ENCODE measurements at places on chromosomes 3 and 15.

GRCh38 chr3:159861369-159861987 is 127.2 kb upstream of the IL12A start:
- DNase-seq, result no peak

- DNase-seq, result no peak
Observed at GRCh38 chr3:152177757-152178156, 91.0 kb upstream of the MBNL1 start.

DNA sequence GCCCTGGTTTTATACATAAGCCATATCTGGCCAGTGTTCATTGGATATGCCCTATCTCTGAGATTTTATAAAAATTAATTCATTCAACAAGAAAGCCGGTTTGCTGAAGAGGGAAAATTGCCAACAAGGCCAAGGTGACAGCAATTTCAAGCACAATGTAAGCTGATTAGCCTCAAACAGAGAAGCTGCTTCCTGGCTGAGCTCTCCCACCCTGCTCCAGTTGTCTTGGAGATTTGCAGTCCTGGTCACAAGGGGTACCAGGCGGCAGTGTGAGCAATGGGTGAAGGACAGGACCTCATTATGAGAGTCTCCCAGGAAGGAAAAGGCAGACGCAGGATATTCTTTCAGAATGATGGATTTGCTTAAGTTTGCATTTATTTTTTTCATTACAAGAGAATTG is 5.4 kb upstream of the THSD4 start:
- DNase-seq, result no peak

DNA sequence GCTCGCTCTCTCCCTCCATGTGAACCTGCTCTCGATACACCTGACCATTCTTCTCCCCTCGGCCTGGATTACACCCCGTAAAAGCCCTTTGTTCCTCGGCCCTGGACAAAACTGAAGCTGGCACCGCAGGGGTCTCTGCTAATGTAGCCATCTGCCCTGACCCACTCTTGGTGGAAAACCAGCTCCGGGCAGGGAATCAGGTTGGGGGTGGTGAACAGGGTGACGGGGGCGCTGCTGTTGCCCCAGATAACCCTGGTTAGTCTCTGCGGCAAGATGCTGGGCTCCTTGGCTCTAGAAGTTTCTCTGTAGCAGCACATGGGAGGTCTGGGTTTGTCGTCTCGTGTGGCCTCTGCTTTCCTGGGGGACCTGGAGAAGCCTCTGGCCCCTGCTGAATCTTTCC is 86.4 kb downstream of the WNT7A start:
- DNase-seq, result no peak
